ENCODE measurements at places on chromosomes 5 and 9. TPM values are rescaled to one million over a fixed set of nuclear protein-coding genes. Genes with fewer than 3 reads are reported as not detected.

Gene ETF1
- polyA plus RNA-seq: 82.0 TPM

Gene TRAF2
- 16.3 TPM for polyA plus RNA-seq

Gene CSNK1A1
- polyA plus RNA-seq: 206 TPM

Gene IL13
- not detected for polyA plus RNA-seq

Gene HDHD3
- polyA plus RNA-seq: 50.7 TPM

Gene PCDHA1
- not detected for polyA plus RNA-seq

Gene MEIKIN
- polyA plus RNA-seq: not detected

Gene TSSK1B
- not detected for polyA plus RNA-seq

Gene TMEM232
- 2.8 TPM for polyA plus RNA-seq

Gene CSF1R
- polyA plus RNA-seq: 36.1 TPM

Gene CER1
- 0.44 TPM for polyA plus RNA-seq

Gene LTC4S
- 4.6 TPM for polyA plus RNA-seq

Gene NR6A1
- 1.0 TPM for polyA plus RNA-seq

Gene MORN5
- polyA plus RNA-seq: 2.3 TPM

Gene QRFP
- 0.59 TPM for polyA plus RNA-seq

Gene TBC1D13
- polyA plus RNA-seq: 38.4 TPM

Gene SLC34A3
- polyA plus RNA-seq: 13.7 TPM

Gene TTC16
- 0.08 TPM for polyA plus RNA-seq

Gene AGXT2
- polyA plus RNA-seq: 34.1 TPM

Gene SLC34A1
- 178 TPM for polyA plus RNA-seq

Data from left renal pelvis (tissue), 4 donors.